Erythroblast (primary cell): ENCODE measurements at places on chromosomes 12 and 14.
A peak's percentile ranks its signal among the peaks of the same experiment; 100 is the strongest.

DNA sequence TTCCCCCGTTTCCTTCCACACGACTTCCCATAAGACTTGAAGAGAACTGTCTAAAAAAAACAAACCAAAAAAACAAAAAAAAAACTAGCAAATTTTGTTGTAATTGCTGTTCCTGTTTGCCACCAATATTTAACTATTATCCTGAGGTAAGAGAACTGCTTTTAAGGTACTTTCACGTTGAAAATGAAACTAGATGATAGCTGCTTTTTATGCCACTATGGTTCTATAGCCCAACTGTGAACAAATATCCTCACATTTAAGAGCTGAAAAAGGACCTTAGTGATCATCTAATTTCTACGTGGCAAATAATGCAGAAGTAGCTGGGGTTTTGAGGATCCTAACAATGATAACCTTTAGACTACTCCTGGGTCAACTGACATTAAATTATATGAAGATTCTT lies 98.6 kb downstream of the TAOK3 start:
- no peak for DNase-seq

DNA sequence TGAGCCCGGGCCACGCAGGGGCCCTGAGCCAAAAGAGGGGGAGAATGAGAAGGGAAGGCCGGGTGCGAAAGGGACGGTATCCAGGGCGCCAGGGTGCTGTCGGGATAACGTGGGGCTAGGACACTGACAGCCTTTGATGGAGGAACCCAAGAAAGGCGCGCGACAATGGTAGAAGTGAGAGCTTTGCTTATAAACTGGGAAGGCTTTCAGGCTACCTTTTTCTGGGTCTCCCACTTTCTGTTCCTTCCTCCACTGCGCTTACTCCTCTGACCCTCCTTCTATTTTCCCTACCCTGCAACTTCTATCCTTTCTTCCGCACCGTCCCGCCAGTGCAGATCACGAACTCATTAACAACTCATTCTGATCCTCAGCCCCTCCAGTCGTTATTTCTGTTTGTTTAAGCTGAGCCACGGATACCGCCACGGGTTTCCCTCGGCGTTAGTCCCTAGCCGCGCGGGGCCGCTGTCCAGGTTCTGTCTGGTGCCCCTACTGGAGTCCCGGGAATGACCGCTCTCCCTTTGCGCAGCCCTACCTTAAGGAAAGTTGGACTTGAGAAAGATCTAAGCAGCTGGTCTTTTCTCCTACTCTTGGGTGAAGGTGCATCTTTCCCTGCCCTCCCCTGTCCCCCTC lies 3.0 kb downstream of the SSTR1 start:
- no peak for DNase-seq

DNA sequence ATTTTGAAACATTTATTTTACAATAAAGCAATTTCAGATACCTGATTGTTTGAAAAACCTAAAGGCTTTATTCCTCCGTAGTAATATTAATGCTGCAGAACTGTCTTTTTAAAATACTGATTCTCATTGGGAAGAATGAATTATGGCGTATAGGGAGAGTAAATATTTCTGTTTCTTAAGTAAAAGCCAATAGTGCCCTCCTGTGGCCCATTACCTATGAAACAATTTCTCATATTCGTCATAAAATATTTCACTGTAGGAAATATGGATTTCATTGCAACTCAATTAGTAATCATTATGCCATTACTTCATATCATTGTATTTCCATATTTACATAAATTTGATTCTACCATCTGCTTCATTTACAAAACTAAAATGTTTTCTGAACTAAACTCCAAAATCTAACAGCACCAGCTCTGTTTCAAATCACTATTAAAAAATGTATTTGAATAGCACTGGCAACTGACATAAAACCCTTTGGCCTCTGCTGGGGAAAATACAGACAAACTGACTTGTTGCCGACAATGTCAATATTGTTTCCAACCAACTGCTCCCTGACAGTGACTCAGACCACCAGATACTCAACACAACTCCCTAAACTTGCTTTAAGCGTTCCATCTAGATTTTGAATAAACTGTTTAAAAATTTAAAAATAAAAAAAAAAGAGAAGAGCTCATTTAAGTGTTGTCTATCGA lies 290.3 kb downstream of the NAV3 start:
- DNase-seq = no peak

DNA sequence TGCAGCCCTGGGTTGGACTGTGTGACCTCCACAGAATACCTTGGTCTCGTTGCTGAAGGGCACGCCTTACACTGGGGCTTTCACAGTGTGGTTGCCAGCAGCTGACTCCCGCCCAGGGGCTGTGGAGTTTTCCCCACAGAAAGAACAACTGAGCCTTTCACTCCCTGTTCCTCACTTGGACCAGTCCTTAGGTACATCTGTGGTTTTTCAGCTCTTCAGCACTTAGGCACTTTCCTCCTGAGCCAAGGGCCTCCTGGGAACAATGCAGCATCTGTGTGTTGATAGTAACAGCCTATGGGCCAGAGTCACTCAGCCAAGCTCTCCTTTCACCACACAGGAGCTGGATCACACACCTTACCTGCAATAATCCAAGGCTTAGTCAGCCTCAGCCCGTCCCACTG lies 25.0 kb downstream of the ERP27 start:
- DNase-seq = no peak

DNA sequence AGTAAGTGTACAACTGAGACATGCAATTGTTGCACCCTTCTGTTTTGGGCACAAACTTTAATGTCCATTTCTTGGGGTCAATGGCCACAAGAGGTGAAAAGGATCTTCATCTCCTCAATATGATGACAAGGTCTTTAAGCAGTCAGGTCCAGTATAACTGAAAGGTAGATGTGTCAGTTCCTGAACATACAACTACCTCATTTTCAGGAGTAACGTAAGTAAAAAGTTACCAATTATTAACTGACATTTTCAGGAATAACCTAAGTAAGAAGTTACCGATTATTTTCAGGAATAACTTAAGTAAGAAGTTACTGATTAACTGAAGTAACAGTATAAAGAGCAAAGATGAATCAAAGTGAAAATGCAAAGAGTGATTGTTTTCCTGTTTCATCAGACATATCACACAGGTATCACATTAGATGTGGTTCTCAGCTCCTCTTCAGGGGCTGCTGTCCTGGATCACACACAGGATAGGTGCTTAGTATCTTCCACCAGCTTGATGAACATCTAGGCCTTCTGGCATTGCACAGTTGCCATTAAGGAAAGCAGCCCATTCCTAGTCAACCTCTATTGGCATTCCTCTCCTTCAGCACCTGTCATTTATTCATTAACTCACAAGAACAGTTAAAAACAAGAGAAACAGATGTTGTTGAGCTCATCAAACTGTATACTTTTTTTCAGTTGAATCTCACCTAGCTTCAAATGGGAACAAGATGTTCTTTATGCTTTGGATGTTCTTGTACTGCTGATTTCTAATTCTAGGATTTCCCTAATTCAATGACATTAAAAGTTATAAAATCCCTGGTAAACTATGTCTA lies 200.0 kb downstream of the FOXG1 start:
- no peak for DNase-seq

GRCh38 chr12:86772696-86773095 lies 516.5 kb upstream of the MGAT4C start:
- no peak for DNase-seq

- peak; percentile 30 for DNase-seq
Measured at GRCh38 chr14:74531467-74531866, 37.9 kb downstream of the ISCA2 start.

GRCh38 chr14:39617537-39617936 lies 185.3 kb upstream of the FBXO33 start:
- no peak for DNase-seq

GRCh38 chr12:91493308-91493707 lies 310.7 kb upstream of the DCN start:
- no peak for DNase-seq

GRCh38 chr12:51755251-51755650 lies 93.3 kb downstream of the FIGNL2 start:
- DNase-seq = no peak

DNA sequence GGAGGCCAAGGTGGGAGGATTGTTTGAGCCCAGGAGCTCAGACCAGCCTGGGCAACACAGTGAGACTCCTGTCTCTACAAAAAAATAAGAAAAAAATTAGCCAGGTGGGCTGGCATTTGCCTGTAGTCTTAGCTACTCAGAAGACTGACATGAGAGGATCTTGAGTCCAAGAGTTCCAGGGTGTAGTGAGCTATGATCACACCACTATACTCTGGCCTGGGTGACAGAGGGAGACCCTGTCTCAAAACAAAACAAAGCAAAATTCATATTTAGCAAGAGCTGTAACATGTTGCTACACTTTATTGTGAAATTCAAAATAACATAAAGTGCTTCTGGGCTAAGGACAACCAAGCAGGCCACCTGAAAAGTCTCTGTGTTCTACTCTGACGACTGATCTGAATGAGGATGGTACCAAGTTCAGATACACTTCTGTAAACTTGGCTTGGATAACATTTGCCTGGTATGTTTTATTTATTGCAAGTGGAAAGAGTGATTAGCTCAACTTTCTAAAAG lies 11.6 kb upstream of the STRN3 start:
- DNase-seq = peak; percentile 65

DNA sequence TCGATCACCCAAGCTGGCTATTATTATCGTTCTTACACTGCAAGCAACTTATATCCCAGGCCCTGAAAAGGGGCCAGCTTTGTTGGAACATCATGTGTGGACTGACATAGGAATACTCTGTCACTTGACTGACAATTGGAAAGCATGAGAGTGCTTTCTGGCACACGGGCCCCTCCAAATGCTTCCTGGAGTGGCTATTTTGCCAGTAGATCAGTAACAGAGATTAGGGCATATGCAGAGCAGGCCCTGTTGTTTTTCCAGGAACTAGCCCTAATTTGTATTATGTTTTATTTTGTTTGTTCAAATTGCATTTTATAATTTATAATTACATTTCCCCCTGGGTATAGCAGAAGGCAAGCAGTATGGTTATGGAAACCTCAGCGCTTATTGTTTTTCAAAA lies 170.1 kb upstream of the FRMD6 start:
- no peak for DNase-seq

DNA sequence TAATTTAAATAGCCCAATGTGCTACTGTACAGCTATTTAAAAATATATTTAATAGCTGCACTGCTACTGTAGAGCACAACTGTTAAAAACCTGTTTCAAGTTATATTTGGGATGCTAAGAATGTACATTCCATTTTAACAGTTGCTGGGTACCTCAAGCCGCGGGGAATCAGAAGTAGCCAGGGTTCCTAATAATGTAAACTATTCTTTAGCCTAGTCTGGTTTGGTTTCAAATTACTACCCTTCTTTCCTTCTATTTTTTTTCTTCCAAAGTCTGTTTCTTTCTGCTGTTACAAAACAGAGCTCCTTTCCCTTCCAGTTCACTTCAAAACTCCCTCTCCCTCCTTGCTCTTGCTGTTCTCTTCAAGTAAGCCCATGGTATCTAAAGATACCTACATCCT lies 21.3 kb downstream of the SCAF11 start:
- DNase-seq = no peak

DNA sequence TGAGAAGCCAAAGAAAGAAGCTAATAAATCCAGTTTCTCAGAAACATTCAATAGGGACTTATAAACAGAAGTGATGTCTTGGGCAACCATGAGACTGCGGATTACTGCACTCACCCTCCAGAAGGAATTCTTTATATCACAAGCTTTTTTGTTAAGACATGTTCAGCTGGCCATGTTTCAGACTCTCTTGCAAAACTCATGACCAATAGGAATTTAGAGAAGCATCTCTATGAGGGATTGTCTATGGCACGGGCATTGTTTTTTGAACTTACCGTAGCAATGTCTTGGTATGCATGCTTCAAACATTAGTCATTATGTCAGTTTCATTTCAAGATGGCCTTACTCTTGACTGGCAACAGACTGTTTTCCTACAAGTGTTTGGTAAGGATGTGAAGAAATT lies 15.5 kb upstream of the ZNF268 start:
- no peak for DNase-seq

GRCh38 chr14:62896932-62897456 lies 148.3 kb downstream of the KCNH5 start:
- no peak for DNase-seq

DNA sequence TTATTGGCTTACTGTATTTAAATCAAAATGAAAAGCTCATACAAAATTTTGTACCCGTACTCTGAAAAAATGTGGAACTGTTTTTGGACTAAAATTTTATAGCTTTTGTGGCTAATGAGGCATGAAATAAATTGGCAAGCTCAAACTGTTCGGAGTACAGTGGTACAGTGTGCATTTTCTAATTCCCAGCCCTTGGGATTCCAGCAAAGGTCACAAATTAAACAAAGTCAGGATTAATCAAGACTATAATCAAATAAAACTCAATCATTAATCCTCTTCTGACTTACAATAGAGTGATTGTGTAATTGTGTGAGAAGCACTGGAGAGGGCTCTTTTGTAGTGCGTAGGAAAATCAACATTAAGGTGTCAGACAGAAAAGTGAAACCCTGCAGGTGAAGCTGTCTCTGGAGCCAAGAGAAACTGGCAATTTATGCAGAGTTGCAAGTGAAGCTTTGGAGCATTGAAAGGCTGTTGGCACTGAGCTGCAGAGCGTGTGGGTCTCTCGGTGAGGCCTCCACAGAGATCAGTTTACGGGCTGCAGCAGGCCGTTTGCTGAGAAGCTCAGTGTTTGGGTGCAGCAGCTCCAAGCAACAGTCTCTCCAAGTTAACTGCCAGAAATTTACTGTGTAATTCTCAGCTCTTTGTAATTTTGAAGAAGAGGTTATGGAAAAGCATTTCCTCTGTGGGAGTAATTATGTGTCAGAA lies 275.9 kb downstream of the FBXL14 start:
- DNase-seq = peak; percentile 14

- DNase-seq = no peak
Measured at GRCh38 chr12:130538343-130539095, 177.6 kb downstream of the RIMBP2 start.

GRCh38 chr14:53032161-53032803 lies 81.4 kb upstream of the FERMT2 start:
- DNase-seq = no peak

DNA sequence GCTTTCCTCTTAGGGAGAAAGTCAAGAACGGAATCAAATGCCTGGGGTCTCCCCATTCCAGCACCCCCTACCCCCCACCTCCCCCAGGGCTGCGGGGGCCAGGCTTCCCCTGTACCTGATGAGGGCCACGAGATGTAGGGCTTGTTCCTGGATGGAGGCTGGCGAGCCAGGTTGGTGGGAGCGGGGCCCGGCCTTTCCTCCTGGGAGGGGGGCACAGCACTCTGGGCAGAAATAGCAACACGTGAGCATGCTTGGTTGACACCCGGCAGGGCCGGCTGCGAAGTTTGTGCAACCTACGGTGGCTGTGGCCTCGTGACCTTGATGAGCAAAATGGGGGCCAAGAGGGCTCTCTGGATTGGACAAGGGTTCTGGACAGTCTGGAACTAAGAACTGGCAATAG lies 15.7 kb downstream of the AMN start:
- no peak for DNase-seq

DNA sequence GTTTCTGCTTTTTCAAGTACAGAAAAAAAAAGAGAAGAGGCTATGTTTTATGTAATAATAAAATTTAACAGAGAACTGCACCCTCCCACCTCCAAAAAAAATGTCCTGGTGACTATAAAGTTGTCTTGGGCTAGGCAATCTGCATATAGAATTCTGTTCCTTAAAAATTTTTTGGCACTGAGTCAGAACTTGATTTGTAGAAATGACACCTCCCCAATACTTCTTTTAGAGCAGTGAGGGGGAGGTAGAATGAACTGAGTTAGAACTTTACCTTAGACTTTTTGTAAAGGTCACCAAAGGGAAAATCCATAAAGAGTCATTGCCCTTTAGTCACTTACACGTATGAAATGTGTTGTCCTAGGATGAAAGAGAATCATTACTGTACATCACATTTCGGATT lies 80.0 kb downstream of the BTG1 start:
- no peak for DNase-seq
